ENCODE measurements at places on chromosomes 1 and 21. TPM values are rescaled to one million over a fixed set of nuclear protein-coding genes. Genes with fewer than 3 reads are reported as not detected.

DNA sequence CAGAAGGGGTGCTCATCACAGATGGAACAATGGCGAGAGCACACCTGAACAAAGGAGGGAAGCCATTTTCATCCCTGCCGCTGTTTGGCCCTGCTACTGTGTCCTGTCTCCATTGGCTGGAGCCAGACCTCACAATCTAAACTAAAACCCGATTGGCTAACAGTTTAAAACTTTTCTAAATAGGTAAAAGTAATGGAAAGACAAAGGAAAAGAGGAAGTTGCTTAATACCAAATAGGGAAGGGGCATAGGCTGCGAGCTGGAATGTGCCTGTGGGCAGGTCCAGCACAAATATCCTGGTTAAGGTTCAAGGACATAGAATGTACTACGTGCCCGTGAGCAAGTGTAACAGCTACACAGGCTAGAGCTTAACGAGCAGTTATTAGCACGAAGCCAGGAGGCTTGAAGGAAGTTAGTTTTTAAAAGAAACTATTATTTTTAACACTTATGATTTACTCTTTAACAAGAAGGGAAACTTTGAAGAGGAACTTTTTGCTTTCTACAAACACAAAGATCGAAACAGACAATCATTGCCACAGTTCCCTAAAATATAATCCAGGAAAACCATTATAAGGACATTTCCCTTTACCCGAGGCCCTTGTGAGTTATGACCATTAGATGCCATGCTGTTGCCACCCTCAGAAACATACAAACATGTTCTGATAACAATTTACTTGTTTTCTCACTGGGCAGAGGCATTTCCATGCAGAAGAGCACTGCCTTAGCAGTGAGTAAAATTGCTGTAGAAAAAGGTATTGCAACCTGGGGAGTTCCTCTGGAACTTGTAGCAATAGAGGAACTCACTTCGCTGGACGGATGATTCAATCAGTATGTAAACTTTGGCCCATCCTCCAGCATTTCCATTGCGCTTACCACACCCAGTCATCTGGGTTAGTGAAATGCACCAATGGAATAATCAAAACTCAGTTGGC lies 4.8 kb upstream of the PTTG1IP start:
- peak; percentile 54 for DNase-seq

Gene C1orf74
- 3.1 TPM for total RNA-seq

- peak; percentile 88 for DNase-seq
Observed at GRCh38 chr1:10975567-10976326, 36.7 kb upstream of the TARDBP start.

DNA sequence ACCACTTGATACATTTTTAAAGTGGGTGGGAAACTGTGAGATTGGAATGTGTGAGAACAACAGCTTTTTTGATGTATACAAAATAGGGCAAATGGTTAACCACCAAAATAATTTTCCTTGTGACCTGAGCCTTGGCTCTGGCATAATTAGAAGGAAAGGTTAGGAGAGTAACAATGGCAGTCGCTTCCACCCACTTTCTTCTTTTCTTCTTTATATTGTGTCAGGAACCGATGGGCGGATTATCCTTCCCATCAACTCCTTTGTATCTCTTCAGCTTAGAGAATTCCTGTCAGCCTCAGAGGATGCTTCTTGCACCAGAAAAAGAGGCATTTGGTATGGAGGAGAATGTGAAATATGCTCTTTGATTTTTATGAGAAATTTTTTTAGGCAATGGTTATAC lies 90.6 kb downstream of the SDCCAG8 start:
- no peak for DNase-seq

Measured in fibroblast of lung (primary cell).